ENCODE measurements at places on chromosomes 5 and 9. TPM values are rescaled to one million over a fixed set of nuclear protein-coding genes. Genes with fewer than 3 reads are reported as not detected.

Gene SLC6A19
- 0.09 TPM for total RNA-seq

Gene LPAR1
- total RNA-seq = 147 TPM

Gene IRX1
- total RNA-seq = not detected

Gene FOXD4L3
- not detected for total RNA-seq

Gene OR1Q1
- total RNA-seq = not detected

Gene RNF14
- 59.3 TPM for total RNA-seq

DNA sequence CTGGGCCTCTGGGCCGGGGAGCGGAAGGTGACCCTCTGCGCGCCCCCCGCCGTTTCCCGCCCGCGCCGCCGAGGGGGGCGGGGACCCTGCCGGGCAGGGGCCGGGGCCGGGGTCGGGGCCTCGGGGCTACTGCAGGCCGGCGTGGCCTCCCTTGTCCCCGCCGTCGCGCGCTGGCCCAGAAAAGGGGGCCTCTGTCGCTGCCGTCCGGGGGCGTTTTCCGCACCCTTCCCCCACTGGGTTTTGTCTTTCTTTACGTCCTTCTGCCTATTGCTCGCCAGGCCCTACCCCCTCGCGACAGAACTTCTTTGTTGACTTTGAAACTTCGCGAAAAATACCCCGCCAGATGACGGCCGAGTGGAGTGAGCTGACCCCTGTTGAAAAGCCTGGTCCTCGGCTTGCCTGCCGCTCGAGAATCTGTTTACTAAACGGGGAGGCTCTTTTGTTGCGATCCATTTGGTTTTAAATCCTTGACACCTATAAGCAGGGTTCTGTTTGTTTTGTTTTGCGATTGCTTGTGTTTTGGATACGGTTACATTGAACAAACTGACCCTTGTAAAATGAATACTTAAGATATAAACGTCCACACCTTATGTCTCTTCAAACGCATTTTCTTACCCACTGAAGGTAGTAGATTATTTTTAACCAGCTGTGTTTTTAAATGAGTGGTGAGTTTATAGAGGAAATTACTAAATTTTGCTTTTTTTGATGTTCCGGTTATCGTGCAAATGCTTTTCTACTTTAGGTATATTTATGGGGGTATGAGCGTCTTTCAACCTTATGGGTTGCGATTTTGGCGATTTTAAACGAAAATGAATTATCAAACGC is 765 bp downstream of the MARCHF6 start:
- DNase-seq = no peak

DNA sequence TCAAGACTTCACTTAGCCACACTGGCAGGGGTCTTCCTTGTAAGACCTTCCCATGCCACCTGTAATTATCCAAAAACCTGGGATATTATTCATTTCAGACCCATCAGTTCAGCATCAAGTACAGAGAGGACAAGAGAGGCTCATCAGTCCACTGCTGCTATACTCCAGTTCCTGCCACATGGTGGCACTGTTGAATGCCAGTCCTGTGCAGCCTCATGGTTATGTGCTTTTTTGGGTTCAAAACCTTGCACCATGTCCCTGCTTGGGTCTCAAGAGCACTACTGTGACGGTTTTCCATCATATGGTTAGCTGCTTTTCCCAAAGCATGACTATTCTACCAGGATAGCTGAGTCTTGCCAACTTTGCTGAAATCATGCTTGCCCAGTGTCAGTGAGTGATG is 8.5 kb downstream of the PTGS1 start:
- peak; percentile 52 for DNase-seq

DNA sequence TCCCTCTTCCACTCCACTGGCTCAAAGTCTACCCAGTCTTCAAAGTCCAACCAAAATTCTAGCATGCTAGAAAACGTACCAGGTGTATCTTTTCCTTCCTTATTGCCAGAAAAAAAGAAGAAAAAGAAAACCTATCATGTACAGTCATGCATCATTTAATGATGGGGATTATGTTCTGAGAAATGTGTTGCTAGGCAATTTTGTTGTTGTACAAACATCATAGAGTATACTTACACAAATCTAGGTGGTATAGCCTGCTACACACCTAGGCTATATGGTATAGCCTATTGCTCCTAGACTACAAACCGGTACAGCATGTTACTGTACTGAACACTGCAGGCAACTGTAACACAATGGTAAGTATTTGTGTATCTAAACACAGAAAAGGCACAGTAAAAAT is 104.8 kb downstream of the SREK1 start:
- DNase-seq = no peak

DNA sequence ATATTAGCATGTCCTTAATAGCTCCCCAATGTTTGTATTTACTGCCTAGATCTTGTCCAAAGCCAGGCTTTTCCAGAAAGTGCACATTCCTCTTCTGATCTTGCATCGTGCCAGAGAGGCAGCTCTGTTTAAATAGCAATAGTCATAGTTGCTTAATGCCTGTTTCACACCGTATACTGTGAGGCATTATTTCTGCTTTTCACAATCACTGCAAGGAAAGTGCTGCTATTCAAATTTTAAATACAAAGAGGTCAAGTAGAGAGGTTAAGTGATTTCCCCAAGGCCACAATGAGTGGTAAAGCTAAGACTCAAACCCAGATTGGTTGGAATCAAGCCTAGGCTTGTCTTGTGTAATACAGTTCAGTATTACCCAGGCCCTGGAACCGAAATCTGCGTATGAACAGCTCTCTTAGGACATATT is 153.6 kb downstream of the SNX18 start:
- no peak for DNase-seq

DNA sequence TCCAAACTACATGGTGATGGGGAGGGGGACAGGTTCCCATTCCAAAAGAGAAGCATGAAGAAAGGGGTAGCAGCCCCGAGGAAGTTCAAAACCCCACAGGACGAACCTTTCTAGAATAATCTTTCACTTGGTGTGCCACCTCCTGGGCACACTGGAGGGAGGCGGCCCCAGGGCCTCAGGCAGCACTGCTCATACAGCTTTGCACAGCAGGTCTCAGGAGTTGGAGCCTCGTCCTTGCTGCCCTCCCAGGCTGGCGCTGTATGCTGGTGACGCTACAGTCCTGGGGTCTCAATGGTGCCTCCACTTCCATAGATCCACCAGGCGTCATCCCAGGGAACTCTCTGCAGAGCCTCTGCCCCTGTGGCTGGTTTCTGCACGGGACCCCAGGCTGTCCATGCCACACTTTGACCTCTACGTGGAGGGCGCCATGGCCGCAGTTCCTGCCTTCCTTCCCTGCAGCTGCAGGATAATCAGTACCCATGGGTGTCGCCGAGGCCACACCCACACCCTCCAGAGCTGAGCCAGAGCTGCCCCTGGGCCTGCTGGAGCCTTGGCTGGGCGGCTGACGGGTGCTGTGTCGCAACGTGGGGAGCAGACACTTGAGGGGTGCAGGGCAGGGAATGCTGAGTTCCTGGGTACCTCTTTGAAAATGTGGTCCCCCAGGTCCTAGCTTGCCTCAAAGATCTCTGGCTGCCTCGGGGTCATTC is 95.3 kb downstream of the COL5A1 start:
- DNase-seq = no peak

DNA sequence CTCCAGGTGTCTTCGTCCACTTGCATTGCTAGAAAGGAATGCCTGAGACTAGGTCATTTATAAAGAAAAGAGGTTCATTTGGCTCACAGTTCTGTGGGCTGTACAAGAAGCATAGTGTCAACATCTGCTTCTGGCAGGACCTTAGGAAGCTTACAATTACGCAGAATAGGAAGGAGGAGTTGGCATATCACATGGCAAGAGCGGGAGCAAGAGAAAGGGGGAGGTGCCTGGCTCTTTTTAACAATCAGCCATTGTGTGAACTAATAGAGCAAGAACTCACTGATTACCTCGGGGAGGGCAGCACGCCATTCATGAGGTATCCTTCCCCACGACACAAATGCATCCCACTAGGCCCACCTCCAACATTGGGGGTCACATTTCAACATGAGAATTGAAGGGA is 134.4 kb upstream of the EFNA5 start:
- DNase-seq = no peak

- no peak for DNase-seq
Observed at GRCh38 chr5:154514331-154514730, 36.3 kb upstream of the HAND1 start.

DNA sequence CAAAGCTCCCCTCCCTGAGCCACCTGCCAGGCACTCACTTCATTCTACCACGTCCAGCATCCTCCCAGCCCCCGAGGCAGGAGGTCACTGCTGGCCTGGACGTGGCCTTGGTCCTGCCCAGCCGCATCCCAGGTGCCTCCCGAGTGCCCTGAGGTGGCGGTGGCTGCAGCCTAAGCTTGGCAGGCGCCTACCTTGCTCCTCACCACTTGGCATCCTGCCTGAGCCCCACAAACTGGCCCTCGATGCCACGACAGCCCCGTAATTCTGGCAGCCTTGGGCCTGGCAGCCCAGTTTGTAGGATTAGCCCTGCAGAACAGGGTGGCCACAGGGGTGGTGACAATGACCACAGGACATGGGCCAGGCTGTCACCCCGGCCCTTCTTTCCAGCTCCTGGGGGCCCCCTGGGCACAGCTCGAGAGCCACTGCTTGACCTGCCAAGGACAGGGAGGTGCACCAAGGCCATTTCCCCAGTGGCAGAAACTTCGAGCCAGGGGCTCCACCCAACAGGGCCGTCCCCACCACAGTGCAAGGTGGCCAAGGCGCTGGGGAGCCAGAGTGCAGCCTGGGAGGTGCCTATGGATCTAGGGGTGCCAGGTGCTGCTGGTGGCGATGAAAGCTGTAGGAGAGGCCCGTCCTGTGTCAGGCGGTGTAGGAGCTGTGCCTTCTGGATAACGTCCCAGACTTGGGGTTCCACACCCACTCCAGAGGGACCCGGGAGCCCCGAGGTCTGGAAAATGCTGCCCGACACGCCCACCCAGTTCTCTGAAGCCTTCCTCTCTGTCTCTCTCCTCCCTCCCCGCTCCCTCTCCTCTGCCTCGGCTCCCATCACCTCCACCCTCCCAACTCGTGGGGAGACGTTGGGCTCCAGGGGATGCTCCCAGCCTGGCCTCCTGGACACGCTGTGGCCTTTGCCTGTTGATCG is 18.4 kb downstream of the NKD2 start:
- DNase-seq = peak; percentile 79

DNA sequence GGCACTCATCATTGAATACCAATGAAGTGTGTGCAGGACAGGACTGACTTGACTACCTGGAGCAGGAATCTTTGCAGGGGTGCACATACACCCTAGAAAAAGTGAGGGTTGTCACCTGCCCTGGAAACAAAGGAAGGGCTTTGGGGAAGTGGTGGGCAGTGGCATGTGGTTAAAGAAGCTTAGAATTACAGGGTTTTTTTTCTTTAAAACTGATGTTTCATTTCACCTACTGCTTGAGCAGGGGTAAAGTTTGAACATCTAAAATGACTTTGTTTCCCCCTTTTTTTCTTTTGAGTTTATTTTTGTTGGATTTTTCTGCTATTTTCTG is 2.0 kb upstream of the KDM3B start:
- no peak for DNase-seq

GRCh38 chr5:2744485-2744884 is 7.0 kb downstream of the IRX2 start:
- no peak for DNase-seq

DNA sequence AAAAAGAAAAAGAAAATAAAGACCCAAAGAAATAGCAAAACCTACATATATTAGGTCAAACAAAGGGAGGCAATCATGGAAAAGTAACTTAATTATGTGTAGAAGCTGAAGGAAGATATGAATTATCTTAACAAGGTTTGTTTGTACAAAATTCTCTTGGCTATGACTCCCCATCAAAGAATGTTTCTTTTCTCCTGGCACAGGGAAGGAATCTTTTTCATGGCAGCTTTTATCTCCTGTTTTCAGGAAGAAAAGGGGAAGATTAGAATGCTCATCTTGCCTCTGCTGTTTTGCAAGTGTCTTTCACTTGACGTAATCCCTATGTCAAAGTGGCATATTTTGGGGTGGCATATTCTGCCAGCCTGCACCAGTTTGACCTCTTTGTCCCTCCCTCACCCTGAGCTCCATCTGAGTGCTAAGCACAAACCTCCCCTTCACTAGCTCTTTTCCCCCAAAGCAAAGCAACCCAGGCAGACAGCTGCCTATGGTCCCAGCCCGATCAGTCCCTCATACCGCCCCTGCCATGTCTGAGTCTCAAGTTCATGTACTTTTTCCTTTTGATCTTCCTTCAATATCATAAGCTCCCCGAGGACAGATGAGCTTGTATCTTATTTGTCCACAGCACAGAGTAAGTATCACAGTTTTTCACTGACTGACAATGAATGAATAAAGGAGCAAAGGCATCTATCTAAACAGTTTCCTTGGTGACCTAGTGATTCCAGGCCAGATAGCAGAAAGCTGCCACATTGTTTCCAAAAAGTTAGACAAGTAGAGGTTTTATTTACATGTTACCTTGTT is 242.8 kb upstream of the ANKRD55 start:
- no peak for DNase-seq

GRCh38 chr9:89773170-89773569 is 168.4 kb downstream of the GADD45G start:
- DNase-seq = peak; percentile 31

DNA sequence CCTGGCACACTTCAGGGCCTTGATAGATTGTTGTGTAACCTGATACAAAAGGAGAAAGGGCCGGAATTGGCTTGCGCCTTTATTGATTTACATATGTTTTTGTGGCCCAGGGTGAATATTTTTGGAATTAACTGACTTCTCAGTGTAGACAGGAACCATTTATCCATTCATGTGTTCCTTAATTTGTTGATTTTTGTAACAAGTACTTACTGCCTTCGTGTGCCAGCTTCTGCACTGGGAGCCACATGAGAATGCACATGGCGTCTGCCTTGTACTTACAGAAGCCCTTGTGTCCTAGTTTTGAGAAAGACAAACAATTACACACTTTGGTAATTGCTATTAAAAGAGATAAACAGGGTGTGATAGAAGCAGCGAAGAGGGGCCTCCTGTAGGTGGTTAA is 26.4 kb downstream of the EHMT1 start:
- no peak for DNase-seq

DNA sequence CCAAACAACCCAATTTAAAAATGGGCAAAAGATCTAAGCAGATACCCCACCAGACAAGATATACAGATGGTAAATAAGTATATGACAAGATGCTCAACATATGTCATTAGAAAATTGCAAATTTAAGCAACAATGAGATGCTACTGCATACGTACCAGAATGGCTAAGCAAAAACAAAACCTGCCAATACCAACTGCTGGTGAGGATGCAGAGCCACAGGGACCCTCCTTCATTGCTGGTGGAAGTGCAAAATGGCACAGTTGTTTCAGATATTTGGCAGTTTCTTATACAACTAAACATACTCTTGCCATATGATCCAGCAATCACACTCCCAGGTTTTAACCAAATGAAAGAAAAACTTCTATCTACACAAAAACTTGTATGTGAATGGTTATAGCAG is 178.9 kb downstream of the BARX1 start:
- DNase-seq = no peak

DNA sequence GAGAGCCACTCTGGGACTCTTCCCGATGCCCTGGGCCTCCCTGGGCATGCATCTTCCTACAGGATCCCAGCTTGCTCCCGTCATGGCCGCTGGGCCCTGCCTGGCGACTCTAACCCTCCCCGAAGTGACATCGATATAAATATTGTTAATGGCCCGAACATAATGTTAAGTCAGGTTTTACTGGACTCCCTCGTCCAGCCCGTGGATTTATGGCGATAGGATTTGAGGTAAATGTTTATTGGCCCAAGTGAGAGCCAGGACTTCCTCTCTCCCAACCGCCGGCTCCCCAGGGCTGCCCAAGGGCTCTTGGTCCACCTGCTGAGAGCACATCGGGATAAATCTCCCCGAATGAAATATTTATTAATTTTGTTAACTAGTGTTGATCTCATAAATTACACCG is 246.3 kb downstream of the PBX3 start:
- peak; percentile 69 for DNase-seq

GRCh38 chr5:68033029-68033428 is 182.5 kb upstream of the PIK3R1 start:
- DNase-seq = no peak
